ENCODE measurements at places on chromosomes 4 and X. TPM values are rescaled to one million over a fixed set of nuclear protein-coding genes. Genes with fewer than 3 reads are reported as not detected.

CHM gene
- 10.5 TPM for polyA plus RNA-seq

ARR3 gene
- polyA plus RNA-seq, result not detected

GAGE12H gene
- polyA plus RNA-seq, result not detected

TIMP1 gene
- polyA plus RNA-seq, result 277 TPM

MAGEB2 gene
- not detected for polyA plus RNA-seq

PQBP1 gene
- 86.8 TPM for polyA plus RNA-seq

CDX4 gene
- not detected for polyA plus RNA-seq

GLOD5 gene
- polyA plus RNA-seq, result not detected

TEX13B gene
- not detected for polyA plus RNA-seq

DNA sequence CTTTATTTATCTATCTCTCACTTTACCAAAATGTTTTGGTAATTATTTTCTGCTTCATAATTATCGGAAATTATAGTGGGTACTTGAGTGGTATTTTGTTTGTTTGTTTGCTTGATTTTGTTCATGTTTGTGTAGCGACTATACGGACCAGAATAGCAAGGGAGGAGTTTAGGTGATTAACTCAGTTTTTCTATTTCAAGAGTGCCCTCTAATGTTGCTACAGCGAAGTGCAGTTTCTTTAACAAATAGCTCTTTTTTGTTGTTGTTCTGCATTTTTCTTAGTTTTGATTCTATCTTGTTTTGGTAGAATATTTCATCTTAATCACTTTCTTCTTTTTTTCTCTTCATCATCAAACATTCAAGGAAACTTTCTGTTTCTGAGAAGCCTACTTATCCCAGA lies 40.8 kb upstream of the QRFPR start:
- DNase-seq, result no peak

DNA sequence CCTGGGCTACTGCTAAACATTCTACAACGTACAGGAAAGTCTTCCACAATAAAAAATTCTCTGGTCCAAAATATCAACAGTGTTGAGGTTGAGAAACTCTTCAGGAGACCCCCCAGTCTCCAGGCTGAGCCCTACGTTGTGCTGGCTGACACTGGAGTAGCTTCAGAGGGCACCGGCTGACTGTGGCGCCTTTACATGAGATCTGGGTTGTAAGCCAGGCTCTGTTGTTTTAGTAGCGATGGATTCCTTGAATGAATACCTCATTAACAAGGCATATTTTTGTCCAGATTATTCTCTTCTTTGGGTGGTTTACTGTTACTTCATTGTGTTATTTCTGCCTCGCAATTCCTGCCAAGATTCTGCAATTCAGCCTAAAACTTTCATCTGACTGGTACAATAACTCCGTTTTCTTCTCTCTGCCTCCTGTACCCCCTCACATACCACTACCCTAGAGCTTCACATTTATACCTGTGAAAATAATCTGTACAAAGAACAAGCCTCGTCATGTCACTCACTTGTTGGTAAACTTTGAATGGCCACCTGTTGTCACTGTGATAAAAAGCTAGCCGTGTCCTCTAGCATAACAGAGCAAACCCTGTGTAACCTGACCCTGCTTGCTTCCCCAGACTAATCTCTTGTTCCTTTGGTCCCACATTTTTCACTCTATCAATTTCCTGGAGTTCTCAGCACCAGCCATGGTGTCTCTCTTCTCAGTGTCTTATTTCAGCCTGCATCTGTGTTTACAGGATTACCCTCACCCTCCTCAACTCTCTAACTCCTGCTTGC lies 1476.1 kb upstream of the TENM3 start:
- no peak for DNase-seq

GRCh38 chr4:7770224-7771050 lies 169.2 kb downstream of the AFAP1 start:
- peak; percentile 14 for DNase-seq

DNA sequence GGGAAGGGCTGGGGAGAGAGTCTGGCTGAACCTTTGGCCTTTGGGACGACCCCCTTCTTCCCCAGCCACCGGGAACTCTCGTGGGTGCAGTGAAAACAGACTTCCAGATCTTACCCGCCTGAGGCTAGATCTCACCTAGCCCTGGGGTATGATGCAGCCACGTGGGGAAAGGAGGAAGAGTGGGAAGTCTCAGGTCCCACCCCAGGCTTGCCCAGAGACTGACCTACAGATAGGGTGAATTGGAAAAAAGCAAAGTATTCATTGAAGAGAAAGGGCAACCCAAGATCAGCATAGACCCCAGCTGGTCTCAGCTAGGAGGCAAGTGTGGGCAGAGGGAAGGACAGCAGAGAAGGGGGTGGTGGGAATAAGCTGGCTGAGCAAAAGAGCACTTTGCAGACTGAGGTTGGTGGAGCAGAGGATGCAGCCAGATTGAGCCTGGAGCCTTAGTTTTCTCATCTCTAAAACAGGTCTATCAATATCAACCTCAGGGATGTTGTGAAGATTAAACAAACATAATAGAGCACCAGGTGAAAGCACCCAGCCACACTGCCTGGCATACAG lies 4.2 kb upstream of the EFNB1 start:
- DNase-seq, result no peak

GRCh38 chr4:185642907-185643306 lies 107.6 kb upstream of the PDLIM3 start:
- no peak for DNase-seq

DNA sequence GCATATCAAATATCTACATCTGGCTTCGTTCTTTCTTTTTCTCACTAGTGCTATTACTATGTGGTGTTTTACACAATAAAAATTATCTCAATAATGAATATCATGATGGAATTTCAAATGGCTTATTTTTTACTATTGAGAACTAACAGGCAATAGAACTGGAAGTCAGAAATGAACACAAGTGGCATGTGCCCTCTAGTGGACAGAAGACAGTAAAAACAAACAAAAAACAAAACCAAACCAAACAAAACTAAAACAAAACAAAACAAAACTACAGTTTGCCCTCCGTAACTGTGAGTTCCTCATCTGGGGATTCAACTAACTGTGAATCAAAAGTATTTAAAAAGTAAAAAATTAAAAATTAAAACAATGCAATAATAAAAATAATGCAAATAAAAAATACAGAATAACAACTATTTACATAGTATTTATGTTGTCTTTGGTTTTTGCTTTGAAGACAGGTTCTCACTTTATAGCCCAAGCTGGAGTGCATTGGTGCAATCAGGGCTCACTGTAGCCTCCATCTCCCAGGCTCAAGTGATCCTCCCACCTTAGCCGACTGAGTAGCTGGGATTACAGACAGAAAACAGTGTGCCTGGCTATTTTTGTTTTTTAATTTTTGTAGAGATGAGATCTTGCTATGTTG lies 195.6 kb upstream of the TACR3 start:
- peak; percentile 3 for DNase-seq

GRCh38 chr4:8847331-8847730 lies 24.3 kb downstream of the HMX1 start:
- no peak for DNase-seq

GRCh38 chr4:168883513-168883912 lies 126.5 kb downstream of the CBR4 start:
- no peak for DNase-seq

DNA sequence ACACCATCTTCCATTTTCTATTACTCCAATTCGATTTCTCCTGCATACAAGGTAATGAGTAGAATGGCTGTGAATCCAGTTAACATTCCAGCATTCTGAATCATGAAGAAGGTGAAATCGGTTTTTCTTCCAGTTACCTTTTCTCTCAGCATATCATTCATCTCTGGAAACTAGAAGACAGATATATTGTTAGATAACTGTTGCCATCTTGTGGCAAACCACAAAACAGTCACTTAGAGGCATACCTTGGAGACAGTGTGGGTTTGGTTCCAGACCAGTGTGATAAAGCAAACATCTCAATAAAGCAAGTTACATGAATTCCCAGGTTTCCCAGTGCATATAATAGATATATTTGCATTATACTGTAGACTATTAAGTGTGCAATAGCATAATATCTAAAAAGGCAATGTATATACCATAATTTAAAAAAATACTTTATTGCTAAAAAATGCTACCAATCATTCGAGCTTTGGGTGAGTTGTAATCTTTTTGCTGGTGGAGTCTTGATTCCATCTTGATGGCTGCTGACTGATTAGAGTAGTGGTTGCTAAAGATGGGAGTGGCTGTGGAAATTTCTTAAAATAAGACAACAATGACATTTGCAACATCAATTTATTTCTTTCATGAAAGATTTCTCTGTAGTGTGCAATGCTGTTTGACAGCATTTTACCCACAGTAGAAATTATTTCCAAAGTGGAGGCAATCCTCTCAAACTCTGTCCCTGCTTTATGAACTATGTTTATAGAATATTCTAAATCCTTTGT lies 82.1 kb downstream of the SLC39A8 start:
- peak; percentile 64 for DNase-seq

GRCh38 chr4:153655928-153656327 lies 28.2 kb upstream of the TLR2 start:
- no peak for DNase-seq
